ENCODE measurements at places on chromosomes 5 and 9. TPM values are rescaled to one million over a fixed set of nuclear protein-coding genes. Genes with fewer than 3 reads are reported as not detected.
A peak's percentile ranks its signal among the peaks of the same experiment; 100 is the strongest.

The PCSK1 gene
- total RNA-seq: not detected

The PCDHB15 gene
- total RNA-seq: not detected

DNA sequence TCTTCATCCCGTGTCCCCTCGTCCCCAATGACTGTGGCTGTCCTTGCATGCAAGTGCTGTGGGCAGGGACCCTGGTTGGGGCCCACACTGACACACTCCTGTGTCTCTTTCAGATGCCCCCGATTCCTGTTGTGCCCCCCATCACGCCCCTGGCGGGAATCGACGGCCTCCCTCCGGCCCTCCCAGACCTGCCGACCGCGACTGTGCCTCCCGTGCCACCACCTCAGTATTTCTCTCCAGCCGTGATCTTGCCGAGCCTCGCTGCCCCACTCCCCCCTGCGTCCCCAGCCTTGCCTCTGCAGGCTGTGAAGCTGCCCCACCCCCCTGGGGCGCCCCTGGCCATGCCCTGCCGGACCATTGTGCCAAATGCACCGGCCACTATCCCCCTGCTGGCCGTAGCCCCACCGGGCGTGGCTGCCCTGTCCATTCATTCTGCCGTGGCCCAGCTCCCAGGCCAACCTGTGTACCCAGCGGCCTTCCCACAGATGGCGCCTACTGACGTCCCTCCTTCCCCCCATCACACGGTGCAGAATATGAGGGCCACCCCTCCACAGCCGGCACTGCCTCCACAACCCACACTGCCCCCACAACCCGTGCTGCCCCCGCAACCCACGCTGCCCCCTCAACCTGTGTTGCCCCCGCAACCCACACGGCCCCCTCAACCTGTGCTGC lies 75.0 kb downstream of the WNK2 start:
- peak; percentile 14 for DNase-seq
- H3K36me3 ChIP-seq: no peaks in the 10 kb centered on the region
- no peaks in the 10 kb centered on the region for H3K4me1 ChIP-seq

GRCh38 chr5:132258102-132259068 lies 889 bp downstream of the PDLIM4 start:
- no peaks in the 10 kb centered on the region for H3K36me3 ChIP-seq
- peaks cover 4% of the 10 kb centered on the region for H3K4me1 ChIP-seq
- peaks cover 19% of the 10 kb centered on the region for H3K27me3 ChIP-seq

DNA sequence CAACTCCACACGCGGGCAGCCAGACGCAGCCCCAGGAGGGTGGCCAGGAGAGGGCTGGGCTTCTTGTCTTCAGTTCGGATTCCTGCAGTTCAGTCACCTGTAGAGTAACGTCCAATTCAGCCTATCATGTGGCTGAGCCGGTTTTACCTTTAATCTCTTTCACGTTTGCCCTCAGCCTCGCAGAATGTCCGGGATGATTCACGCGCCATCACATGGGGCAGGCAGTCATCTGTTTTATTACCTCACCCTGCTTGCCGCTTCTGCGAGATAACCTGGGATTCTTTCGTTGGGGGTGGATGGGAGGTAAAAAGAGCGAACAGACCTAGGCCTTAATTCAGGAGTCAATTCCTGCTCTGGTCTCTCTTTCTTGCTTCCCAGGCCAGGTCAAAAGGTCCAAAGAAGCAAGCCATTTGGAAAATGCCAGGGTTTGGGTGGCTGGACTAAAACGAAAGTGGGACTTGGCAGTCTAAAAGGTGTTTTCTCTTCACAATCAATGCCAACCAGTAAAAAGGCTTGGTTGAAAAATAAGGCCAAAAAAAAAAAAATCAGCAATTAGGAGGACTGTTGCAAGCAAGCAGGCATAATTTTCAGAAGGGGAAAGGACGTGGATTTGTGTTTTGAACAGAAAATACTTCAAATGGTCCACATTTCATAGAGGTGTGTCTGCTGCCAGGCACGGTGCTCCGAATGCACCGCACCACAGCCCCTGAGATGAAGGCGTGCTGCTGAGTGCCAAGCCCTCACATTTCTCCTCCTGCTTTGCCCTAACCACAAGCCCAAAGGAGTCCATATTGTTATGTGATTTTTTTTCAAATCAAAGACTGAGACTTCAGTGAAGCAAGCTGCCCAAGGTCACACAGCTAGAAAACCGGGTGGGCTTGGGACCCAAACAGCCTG lies 2.8 kb upstream of the WWC1 start:
- no peak for DNase-seq
- peaks cover 17% of the 10 kb centered on the region for H3K4me1 ChIP-seq
- peaks cover 13% of the 10 kb centered on the region for H3K27me3 ChIP-seq

GRCh38 chr9:99511723-99512122 lies 289.6 kb downstream of the SEC61B start:
- H3K4me3 ChIP-seq: no peak overlapping the region
- H3K27ac ChIP-seq: no peak overlapping the region
- H3K4me1 ChIP-seq: no peaks in the 10 kb centered on the region
- no peaks in the 10 kb centered on the region for H3K36me3 ChIP-seq

The HTR4 gene
- not detected for total RNA-seq

GRCh38 chr9:19946441-19947109 lies 157.7 kb upstream of the SLC24A2 start:
- H3K4me3 ChIP-seq: no peak overlapping the region
- H3K4me1 ChIP-seq: no peaks in the 10 kb centered on the region
- H3K36me3 ChIP-seq: no peaks in the 10 kb centered on the region
- no peak for DNase-seq

The ENTPD2 gene
- total RNA-seq: not detected

GRCh38 chr9:20016611-20017010 lies 227.8 kb upstream of the SLC24A2 start:
- no peak overlapping the region for H3K27ac ChIP-seq
- H3K27me3 ChIP-seq: no peaks in the 10 kb centered on the region
- no peak for DNase-seq
- no peak overlapping the region for H3K4me3 ChIP-seq
- H3K36me3 ChIP-seq: no peaks in the 10 kb centered on the region

DNA sequence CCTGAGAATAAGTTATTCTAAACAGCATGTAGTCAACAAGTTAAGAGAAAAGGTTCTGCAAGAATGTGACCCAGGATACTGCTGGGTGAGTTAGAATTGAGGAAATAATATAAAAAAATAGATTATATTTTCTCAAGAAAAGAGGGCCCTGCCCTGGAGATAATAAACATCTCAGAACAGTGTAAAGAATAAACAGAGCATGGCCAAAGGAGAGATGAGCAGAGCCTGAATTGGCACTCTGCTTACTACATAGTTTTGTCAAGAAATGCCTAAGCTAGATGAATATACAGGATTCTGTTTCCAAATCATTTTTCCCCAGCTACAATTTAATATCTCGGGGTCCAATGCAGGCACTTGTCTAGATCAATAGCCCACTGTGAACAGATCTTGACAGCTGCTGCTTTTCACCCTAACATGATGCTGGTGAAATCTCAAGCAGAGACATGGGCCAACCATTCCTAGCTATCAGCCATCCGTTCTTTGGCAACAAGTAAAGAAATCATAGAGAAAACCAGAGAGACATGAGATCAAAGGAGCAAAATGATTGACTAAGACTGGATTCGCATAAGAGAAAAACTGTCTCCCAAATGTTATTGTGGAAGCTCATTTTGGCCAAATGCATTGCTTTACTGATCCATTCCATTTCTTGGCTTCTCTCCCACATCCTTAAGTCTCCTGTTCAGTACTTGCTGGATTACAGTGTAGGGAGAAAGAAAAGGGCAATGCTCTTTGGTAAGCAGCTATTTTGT lies 173.2 kb downstream of the PRELID2 start:
- H3K4me1 ChIP-seq: no peaks in the 10 kb centered on the region
- no peak overlapping the region for H3K27ac ChIP-seq
- no peaks in the 10 kb centered on the region for H3K27me3 ChIP-seq
- DNase-seq: no peak
- no peaks in the 10 kb centered on the region for H3K36me3 ChIP-seq
- H3K4me3 ChIP-seq: no peak overlapping the region

The CCL27 gene
- not detected for total RNA-seq

DNA sequence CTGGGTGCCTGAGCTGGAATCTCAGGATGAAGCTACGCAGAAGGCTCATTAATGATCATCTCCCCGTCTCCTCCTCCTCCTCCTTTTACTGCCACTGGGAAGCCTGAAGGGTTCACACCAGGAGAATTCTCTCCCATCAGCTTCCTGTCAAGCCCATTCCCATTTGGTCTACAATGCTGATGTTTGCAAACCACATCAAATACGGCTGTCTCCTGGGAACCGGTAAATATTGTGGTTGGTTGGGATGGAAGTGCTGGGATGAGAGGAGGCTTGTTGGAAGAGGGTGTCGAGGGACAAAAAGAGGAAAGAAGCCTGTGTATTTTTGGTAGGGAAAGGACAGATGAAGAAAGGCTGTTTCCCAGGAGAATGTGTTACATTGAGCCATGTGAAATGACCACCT lies 13.2 kb upstream of the S1PR3 start:
- no peaks in the 10 kb centered on the region for H3K27me3 ChIP-seq
- no peak overlapping the region for H3K4me3 ChIP-seq
- no peak overlapping the region for H3K27ac ChIP-seq
- no peaks in the 10 kb centered on the region for H3K4me1 ChIP-seq
- H3K36me3 ChIP-seq: no peaks in the 10 kb centered on the region

GRCh38 chr5:167952278-167952995 lies 339.0 kb upstream of the WWC1 start:
- no peaks in the 10 kb centered on the region for H3K4me1 ChIP-seq
- H3K27ac ChIP-seq: no peak overlapping the region
- H3K4me3 ChIP-seq: no peak overlapping the region
- no peaks in the 10 kb centered on the region for H3K36me3 ChIP-seq

The F2RL1 gene
- 2.1 TPM for total RNA-seq

- H3K27ac ChIP-seq: no peak overlapping the region
- H3K4me1 ChIP-seq: peaks cover 8% of the 10 kb centered on the region
- peak; percentile 67 for DNase-seq
- no peaks in the 10 kb centered on the region for H3K36me3 ChIP-seq
These were observed 287.3 kb downstream of the EBF1 start for GRCh38 chr5:158812408-158812807.

DNA sequence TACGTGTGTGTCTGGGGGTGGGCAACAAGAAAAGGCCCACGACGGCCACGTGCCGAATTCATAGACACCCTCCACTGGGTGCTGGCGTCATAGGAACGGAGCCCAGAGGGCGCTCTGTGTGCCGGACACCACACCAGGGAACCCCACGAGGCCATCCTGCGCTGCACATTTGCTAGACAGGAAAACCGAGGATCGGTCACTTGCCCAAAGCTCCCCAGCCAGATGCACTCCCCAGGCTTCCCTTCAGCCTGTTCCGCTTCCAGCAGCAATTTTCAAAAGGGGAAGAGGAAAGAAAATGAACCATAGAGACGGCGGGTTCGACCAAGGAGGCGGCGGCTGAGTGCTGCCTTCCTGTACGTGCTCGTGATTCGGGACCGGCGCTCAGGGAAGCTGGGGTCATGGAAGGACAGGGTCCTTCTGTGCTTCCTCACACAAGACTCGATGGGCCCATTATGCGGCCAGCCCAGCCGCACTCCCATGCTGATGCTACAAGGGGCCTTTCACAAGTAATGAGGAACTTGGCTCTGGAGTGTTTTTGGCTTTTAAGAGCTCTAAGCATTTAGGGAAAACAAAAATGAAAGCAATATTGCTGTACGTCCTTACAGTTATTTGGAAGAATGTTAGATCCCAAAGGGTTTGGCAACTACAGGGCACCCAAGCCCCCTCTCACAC lies 124.6 kb upstream of the SARDH start:
- H3K27me3 ChIP-seq: no peaks in the 10 kb centered on the region
- H3K4me1 ChIP-seq: peaks cover 5% of the 10 kb centered on the region
- H3K27ac ChIP-seq: no peak overlapping the region

GRCh38 chr9:95048225-95049087 lies 269.1 kb downstream of the FANCC start:
- peaks cover 6% of the 10 kb centered on the region for H3K4me1 ChIP-seq
- peak overlapping the region; percentile 52 for H3K4me3 ChIP-seq
- no peaks in the 10 kb centered on the region for H3K36me3 ChIP-seq
- H3K27me3 ChIP-seq: peaks cover 7% of the 10 kb centered on the region
- H3K27ac ChIP-seq: no peak overlapping the region

The SH3PXD2B gene
- 0.60 TPM for total RNA-seq

- H3K27me3 ChIP-seq: no peaks in the 10 kb centered on the region
- peaks cover 31% of the 10 kb centered on the region for H3K4me1 ChIP-seq
- H3K27ac ChIP-seq: no peak overlapping the region
- DNase-seq: no peak
- no peak overlapping the region for H3K4me3 ChIP-seq
- H3K36me3 ChIP-seq: peaks cover 10% of the 10 kb centered on the region
These were observed 35.5 kb downstream of the CAMK4 start for GRCh38 chr5:111259636-111260035.

The PTGES gene
- 0.25 TPM for total RNA-seq

GRCh38 chr9:8883321-8883720 lies 1083.7 kb upstream of the DMAC1 start:
- no peaks in the 10 kb centered on the region for H3K36me3 ChIP-seq
- no peak overlapping the region for H3K4me3 ChIP-seq
- H3K27me3 ChIP-seq: no peaks in the 10 kb centered on the region
- no peaks in the 10 kb centered on the region for H3K4me1 ChIP-seq
- DNase-seq: no peak

DNA sequence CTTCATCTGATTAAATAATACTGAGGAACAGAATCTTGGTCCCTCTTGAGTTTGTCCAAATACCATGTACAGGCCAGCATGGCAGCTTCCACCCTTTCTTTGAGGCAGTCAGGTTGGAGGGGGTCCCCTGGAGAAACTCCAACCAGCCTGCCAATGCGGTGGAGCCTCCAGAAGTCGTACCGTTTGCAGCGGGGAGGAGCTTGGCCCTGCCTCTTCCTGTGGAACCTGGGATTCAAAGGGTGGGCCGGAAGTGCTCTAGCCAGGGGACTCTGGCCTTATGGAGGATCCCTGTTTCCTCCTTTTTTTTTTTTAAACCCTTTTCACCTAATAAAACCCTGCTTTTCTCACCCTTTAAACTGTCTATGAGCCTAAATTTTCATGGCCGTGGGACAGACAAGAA lies 216.3 kb upstream of the ZNF608 start:
- H3K4me3 ChIP-seq: no peak overlapping the region
- H3K27ac ChIP-seq: no peak overlapping the region
- no peaks in the 10 kb centered on the region for H3K4me1 ChIP-seq
- no peaks in the 10 kb centered on the region for H3K27me3 ChIP-seq
- no peak for DNase-seq
